Activated naive CD4-positive, alpha-beta T cell treated with anti-CD3 and anti-CD28 coated beads for 36 hours (primary cell): ENCODE measurements at places on chromosomes 2 and 18. TPM values are rescaled to one million over a fixed set of nuclear protein-coding genes. Genes with fewer than 3 reads are reported as not detected.

Gene ELOA2
- total RNA-seq, result not detected

Gene PPIG
- total RNA-seq, result 53.4 TPM

Gene NAT8
- total RNA-seq, result not detected

Gene RAB12
- 11.0 TPM for total RNA-seq

Gene DYNC1I2
- total RNA-seq, result 37.8 TPM

Gene C1GALT1C1L
- not detected for total RNA-seq

Gene LRP2
- 0.62 TPM for total RNA-seq

Gene CCL20
- 9.6 TPM for total RNA-seq

Gene IL1A
- total RNA-seq, result 0.29 TPM

Gene GPR75
- total RNA-seq, result 0.35 TPM

Gene ASAP2
- 0.15 TPM for total RNA-seq

Gene CTLA4
- 65.2 TPM for total RNA-seq

Gene SLC39A6
- total RNA-seq, result 15.4 TPM

Gene PARD3B
- total RNA-seq, result 0.15 TPM

Gene AOX1
- total RNA-seq, result 0.79 TPM

Gene MGAT4A
- 85.5 TPM for total RNA-seq

Gene BOLL
- 0.12 TPM for total RNA-seq

Gene HOXD13
- not detected for total RNA-seq

Gene SEC11C
- total RNA-seq, result 46.7 TPM

Gene FIGN
- total RNA-seq, result not detected

Gene PIEZO2
- not detected for total RNA-seq

Gene NAB1
- 48.1 TPM for total RNA-seq

Gene ANKRD30BL
- not detected for total RNA-seq

Gene REG1B
- total RNA-seq, result not detected

Gene ITGAV
- total RNA-seq, result 5.0 TPM

Gene TDRD15
- total RNA-seq, result not detected

Gene C2orf81
- 3.4 TPM for total RNA-seq
